ENCODE measurements at places on chromosomes 13 and 19.

GRCh38 chr13:35698911-35699576 is 222.6 kb upstream of the MAB21L1 start:
- DNase-seq, result no peak

GRCh38 chr19:35644987-35645679 is 3.0 kb upstream of the COX6B1 start:
- peak; percentile 65 for DNase-seq

- no peak for DNase-seq
These were observed 40.9 kb downstream of the ZNF846 start for GRCh38 chr19:9727644-9728043.

DNA sequence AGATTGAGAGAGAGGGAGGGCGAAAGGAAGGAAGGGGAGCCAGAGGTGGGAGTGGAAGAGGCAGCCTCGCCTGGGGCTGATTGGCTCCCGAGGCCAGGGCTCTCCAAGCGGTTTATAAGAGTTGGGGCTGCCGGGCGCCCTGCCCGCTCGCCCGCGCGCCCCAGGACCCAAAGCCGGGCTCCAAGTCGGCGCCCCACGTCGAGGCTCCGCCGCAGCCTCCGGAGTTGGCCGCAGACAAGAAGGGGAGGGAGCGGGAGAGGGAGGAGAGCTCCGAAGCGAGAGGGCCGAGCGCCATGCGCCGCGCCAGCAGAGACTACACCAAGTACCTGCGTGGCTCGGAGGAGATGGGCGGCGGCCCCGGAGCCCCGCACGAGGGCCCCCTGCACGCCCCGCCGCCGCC is at the start of gene TNFSF11:
Gene TNFSF11 (plus strand): TSS at position 142 of the 400 bp plus-strand sequence. CDS start 152 bp downstream, at position 294.
- DNase-seq, result no peak

- no peak for DNase-seq
These were observed 254.8 kb downstream of the TEX29 start for GRCh38 chr13:111575276-111575675.

DNA sequence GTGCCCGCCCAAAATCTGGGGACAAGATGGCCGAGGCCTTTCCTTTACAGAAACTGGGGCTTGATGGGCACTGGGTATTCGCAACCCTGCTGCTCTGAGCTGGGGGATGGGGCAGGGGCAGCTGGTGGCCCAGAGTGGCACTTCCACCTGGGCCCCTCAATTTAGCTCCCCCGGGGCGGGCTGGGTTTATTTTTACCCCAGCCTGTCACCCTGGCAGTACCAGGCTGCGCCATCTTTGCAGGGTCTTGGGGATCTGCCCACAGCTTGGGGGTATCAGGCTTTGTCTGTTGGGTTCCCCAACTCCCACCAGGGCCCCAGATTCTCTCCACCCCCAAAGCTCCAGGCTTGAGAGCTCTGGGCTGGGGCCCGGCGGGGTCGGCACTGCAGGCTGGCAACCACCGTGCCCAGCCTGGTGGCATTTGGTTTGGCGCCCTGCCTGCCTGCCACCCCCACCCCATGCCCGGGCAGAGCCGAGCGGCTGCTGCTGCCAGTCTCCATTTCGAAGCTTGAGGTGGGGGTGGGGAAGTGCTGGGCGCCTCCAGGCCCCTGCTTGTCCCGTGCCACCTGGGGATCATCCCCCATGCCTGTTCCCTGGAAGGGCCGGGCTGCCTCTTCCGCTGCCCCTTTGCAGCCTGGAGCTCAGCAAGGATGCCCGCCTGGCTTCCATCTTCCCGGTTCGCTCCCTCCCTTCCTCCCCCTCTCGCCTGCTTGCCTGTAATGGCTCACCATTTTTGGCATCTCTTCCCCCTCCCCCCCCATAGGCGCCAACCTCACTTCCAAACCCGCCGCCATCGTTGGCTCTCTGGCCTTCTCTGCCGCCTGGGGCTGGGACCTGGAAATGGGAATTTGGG is 11.4 kb downstream of the NFIX start:
- no peak for DNase-seq

DNA sequence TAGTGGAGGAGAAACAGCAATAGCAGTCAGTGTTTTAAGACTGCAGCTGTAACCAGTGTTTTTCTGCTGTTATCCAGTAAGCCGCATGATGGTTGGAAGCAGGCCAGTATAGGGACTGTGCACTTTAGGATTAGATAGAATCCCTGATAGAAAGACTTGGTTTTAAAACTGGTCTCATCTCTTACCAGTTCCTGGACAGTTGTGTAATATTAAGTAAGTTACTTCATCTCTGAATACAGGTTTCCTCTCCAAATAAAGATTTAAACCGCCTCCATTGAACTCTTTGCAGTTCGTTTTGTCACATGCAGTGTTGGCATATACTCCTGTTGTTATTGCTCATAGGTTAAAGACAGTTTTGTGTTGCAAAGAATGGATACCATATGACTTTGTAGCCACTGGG is 25.6 kb downstream of the URI1 start:
- peak; percentile 28 for DNase-seq

DNA sequence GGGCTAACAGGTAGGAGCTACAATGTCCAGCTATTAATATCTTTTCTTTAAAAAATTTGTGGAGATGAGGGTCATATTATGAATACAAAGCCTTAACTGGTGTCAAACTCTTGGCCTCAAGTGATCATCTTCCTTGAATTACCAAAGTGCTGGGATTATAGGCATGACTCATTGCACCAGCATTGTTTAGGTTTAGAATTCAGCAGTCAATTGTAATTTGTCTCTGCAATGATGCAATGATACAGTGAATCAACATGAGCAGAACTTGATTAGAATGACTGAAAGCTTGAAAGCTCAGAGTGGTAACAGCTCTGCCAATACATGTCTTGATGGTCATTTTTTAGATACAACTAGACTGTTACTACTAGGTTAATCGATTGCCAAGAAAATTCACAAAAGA is 752.8 kb upstream of the MIR17HG start:
- no peak for DNase-seq

- DNase-seq, result no peak
These were observed 34.3 kb upstream of the SHKBP1 start for GRCh38 chr19:40542202-40542859.

GRCh38 chr19:11986754-11987153 is 21.9 kb downstream of the ZNF763 start:
- no peak for DNase-seq

DNA sequence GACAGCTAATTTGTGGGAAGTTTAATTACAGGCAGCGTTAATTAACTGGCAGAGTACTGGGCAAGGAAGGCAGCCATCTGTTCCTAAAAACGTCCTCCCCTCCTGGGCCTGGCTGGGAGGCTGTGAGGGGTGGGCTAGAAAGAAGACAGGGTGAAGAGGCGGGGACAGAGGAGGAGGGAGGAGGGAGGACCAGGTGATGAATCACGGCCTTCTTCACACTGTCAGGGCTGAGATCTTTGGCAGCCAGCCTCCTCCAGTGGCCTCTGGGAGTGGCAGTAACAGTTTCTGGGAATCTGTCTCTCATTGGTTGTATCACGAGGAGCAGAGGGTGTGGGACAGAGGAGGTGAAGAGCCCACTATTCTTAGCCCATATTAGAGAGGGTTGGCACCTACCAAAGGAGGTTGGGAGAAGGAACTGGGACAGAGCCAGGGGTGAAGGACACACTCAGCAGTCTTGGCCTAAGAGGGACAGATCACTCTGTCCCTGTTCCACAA is 9.6 kb upstream of the ZNRF4 start:
- no peak for DNase-seq

DNA sequence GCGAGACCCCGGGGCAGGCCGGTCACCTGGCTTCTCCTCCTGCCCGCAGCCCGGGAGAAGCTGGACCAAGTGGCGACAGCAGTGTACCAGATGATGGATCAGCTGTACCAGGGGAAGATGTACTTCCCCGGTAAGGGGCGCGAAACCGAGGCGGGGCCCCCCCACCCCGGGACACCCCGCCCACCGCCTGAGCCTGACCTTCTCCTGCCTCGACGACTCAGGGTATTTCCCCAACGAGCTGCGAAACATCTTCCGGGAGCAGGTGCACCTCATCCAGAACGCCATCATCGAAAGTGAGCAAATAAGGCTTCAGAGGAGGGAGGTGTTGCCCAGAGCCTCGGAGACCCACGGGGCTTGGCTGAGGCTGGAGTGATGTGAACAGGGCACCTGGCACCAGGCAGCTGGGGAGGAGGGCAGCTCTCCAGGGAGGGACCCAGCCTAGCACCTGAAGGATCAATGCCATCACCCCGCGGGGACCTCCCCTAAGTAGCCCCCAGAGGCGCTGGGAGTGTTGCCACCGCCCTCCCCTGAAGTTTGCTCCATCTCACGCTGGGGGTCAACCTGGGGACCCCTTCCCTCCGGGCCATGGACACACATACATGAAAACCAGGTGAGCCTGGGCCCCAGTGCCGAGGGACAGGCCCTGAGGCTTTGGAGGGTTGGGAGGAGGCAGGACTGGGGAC is 629 bp downstream of the IZUMO4 start:
- DNase-seq, result no peak

- no peak for DNase-seq
These were observed 1.2 kb upstream of the SLC25A42 start for GRCh38 chr19:19062454-19063182.

DNA sequence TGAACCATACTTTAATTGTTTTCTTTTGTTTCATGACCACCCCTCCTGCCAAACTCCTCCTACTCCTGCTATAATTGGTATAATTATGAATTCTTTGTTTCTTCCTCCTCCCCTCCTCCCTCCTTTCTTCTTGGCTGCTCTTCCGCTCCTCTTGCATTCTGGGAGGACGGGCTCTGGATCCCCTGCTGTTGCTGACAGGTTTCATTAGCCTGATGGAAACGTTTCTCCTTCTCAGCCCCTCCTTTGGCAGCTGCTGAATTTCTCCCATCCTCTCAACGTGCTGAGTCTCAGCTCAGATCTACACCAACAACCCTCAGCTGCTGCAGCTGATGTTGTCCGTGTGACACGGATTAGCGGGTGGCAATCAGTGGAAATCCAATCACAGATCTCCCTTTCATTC is 97.1 kb upstream of the UBAC2 start:
- no peak for DNase-seq

- no peak for DNase-seq
These were observed 664 bp downstream of the MAST3 start for GRCh38 chr19:18097993-18098890.

GRCh38 chr13:33349986-33350826 is 64.7 kb upstream of the STARD13 start:
- DNase-seq, result peak; percentile 35

DNA sequence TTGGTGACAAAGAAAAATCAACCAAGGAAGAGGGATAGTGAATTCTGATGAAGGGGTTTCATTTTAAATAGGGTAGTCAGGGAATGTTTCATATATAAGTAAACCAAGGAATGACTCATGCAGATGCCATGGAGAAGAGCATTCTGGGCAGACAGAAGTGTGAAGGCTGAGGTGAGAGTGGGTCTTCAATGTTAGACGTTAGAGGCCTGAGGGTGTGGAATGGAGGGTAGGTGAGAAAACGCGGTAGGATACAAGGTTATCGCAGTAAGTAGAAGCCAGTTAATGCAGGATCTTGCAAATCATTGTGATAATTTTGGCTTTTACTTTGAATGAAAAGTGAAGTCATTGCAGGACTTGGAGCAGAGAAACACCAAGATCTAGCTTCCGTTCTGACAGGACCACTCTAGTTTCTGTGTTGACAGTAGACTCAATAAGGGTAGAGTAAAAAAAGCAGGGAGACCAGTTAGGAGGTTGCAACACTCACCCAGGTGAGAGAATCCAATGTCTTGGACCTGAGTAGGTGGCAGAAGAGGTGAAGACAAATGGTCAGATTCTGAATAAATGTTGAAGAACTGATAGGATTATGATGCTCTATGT is 225.2 kb upstream of the TMTC4 start:
- DNase-seq, result no peak

DNA sequence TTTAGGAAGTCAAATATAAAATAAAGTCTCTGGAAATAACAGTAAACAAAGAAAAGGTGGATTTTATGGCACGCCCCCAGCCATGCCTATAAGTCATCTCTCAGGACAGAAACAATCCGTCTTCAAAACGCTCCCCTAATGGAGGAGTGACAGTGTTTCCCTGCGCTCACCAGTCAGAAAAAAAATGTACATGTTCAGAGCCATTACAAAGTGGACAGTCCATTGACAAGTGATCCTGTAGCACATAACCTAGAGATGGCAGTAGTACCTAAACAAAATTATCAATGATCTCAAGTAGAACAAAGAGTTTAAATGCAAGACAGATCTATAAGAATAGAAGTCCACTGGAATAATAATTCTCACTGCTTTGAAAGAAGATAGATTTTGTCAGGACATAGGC is 891.7 kb upstream of the MIR17HG start:
- DNase-seq, result no peak

GRCh38 chr13:40024204-40024966 is 368.9 kb downstream of the COG6 start:
- no peak for DNase-seq

DNA sequence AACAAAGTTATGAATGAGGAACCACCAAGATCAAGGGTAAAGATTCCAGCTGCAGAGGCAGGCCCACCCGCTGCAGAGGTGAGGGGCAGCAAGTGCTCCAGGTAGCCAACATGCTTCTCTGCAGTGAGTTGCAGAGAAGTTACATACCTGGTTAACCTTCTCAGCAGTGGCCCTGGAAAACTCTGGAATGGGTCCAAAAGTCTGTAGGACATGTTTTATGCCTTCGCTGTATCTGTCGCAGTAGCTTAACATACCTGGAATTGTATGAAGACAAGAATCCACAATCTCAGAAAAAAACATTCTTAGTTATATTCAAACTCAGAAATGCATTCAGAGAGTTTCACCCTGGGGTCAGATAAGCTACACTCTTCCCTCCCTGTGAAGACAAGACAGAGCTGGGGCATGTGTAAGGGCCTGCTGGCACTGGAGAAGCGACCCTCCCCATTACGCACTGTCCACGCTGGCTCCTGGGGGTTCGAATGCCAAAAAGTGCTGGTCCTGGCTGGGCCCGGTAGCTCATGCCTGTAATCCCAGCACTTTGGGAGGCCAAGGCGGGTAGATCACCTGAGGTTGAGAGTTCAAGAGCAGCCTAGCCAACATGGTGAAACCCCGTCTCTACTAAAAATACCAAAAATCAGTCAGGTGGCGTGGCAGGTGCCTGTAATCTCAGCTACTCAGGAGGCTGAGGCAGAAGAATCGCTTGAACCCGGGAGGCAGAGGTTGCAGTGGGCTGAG is 121.0 kb downstream of the CRYL1 start:
- no peak for DNase-seq

- DNase-seq, result no peak
These were observed 3.3 kb upstream of the LILRA6 start for GRCh38 chr19:54245936-54246335.

- no peak for DNase-seq
These were observed 6.8 kb upstream of the SLC7A9 start for GRCh38 chr19:32876236-32876918.

- DNase-seq, result peak; percentile 15
These were observed 30.5 kb upstream of the TPTE2 start for GRCh38 chr13:19591864-19592263.

DNA sequence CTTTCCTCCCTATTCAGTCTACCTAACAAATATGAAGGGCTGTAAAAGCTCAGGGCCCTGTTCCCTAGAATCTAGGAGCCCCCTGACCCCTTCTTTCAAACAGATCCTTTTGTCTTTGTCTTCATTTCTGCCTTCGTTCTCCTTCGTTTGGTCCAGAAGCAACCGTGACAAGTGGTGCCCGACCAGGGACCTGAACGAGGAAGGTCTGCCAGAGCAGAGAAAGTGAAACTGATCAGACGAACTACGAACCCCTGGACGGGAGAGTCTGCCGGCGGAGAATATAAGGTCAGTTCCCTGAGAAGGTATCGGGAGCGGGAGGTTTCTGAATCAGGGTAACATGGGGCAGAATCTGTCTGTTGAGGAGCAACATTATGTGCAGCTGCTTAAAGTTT is 751 bp downstream of the ERVK3-1 start:
- DNase-seq, result no peak
